ENCODE measurements at places on chromosomes 5 and 9. TPM values are rescaled to one million over a fixed set of nuclear protein-coding genes. Genes with fewer than 3 reads are reported as not detected.
A peak's percentile ranks its signal among the peaks of the same experiment; 100 is the strongest.

DNA sequence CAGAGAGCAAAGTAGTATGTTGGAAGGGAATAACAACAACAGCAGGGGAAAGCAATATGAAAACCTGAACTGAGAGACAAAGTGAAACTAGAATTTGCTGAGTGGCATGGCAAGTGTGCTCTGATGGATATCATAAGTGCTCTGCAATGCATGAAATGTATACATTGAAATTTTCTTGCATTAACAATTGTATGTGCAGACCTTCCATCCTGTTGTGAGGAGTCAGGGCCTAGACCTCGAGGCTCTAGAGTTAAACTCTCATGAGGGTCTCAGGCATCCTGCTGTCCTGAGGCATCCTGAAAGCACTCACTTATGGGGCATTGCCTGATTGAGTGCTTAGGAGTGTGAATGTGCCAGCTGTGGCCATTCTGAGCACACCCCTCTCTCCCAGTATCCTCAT is 1.1 kb downstream of the ECM2 start:
- DNase-seq: no peak

ETF1 gene
- 156 TPM for total RNA-seq

DNA sequence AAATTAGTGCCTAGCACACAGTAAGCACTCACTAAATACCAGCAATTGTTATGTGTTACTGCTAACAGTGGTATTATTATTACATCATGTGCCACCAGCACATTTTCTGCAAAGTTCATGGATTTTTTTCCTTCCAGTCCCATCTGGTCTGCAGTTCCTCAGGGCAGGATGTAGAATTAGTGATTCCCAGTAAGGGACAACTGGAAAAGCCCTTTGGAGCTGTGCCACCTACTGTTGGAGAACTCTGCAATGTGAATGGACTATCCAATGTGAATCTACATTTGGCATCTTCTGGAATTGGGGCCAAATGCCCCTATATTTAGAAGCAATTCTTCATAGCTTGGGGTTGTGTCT is 154.0 kb downstream of the CDH6 start:
- DNase-seq: no peak

GRCh38 chr5:127029581-127030258 is 638 bp downstream of the MARCHF3 start:
- peak; percentile 75 for DNase-seq

DNA sequence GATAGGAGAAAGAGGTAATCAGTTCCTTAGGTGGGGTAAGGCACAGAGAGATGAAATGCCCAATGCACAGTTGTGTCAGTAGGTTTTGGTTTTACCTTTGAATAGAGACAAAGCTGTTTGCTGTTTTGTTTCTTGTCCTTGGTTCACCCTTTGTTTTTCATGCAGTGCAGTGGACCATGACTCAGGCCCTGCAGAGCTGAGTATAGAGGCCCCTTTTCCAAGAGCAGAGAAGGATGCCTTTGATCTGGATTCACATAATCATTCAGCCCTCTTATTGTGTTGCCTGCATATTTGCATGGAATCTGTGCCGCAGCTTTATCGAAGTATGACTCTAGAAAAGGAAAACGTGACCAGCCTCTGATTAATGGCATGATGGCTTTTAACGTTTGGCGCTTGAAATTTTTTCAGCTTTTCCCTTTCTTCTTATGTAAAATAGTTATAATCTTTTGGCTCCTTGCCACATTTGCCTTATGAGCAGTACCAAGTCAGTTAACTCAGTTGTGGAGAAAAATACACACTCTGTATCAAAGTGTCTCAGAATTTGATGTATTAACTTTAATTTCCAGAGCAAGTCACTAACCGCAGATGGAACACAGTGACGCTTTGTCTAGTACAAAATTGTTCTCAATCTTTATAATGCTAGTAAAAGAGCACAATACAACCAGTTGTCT is 197.6 kb downstream of the KDM4C start:
- peak; percentile 56 for DNase-seq

PKD2L2 gene
- total RNA-seq: not detected

DNA sequence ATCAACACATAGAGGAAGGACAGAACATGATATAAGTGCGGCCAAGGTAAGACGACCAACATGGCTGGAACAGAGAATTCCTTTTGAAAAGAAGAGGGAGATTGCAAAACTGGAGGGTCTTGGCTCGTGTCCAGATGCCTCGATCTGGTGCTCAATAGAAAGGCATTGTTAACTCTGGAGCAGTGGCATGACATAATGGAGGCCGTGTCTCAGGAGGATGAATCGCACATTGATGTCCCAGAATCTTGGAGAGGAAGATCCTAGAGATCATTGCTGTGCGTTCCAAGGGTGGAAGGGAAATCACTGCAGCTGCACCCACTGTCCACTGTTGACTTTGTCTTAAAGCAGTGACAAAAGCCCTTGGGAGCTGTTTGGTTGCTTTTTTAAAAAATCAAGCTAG is 30.9 kb downstream of the GRAMD2B start:
- no peak for DNase-seq

GPR150 gene
- total RNA-seq: 0.37 TPM

DNA sequence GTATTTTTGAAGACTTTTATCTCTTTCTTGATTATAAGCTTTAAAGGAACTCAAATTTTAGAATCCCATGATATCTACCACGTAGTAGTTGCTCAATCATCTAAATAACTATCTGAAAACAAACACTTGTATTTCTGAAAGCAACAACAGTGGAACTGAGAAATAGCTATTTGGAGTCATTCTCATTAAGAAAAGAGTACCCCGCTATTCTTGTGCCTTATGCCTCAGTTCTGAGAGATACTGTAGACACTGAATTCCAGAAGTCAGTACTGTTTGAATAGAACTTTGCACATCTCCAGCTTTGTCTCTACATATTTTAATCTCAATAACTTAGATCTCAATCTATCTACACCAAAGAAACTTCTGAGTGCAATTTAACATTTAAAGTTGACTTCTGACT is 11.4 kb downstream of the CHD1 start:
- no peak for DNase-seq

DNA sequence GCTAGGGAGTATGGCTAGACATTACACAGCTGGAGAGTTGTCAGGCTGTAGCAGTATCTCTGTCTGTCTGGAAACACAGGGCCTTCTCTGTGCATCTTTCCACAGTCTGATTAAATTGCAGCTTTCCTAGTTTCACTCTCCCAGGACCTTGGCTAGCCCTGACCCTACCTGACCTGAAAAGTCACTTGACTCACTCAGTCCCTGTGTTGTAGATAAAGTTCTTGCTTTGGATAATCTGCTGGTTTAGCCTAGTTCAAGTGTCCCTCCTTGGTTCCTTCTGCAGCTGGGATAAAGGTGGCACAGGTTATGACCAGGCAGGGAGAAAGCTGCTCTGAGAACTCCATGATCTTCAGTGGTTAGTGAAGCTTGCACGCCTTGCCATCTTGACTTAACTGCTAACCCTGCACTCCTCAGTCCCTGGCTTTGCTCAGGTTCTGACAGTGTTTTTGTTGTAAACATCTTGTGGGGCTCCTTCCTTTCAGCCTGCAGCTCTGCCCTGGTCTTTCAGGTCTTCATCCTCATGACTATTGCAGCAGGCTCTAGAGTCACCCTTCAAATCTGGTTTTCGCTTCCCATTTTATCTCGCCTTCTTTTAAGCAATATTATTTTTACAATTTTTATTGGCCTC is 101.0 kb downstream of the PIP5K1B start:
- no peak for DNase-seq

DNA sequence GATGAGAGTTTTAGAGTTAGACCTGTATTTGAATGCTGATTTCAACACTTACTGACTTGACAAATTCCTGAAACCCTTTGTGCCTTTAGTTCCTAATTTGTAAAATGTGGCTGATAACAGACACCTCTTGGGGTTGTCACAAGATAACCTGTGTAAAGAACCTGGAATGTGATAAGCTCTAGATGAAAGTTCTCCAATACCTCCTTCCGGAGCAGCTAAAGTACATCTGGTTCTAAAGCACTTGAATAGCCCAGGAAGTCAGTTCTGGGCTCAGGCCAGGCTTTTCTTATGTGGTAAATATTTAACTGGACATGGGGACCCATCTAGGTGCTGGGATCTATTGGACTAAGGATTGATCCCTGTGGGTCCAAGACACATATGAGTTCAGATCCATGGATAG is 310.8 kb upstream of the ADAMTSL1 start:
- no peak for DNase-seq

DNA sequence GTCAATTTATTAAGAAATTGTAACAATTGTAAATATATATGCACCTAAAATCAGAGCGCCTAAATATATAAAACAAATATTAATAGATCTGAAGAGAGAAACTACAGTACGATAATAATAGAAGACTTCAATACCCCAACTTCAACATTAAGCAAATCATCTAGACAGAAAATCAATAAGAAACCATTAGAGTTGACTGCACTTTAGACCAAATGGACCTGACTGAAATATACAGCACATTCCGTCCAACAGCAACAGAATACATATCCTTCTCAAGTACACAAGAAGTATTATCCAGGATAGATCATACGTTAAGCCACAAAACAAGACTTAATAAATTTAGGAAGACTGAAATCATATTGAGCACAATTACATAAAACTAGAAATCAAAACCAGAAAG is 208.7 kb downstream of the MED10 start:
- DNase-seq: no peak

CYLC2 gene
- not detected for total RNA-seq

DNA sequence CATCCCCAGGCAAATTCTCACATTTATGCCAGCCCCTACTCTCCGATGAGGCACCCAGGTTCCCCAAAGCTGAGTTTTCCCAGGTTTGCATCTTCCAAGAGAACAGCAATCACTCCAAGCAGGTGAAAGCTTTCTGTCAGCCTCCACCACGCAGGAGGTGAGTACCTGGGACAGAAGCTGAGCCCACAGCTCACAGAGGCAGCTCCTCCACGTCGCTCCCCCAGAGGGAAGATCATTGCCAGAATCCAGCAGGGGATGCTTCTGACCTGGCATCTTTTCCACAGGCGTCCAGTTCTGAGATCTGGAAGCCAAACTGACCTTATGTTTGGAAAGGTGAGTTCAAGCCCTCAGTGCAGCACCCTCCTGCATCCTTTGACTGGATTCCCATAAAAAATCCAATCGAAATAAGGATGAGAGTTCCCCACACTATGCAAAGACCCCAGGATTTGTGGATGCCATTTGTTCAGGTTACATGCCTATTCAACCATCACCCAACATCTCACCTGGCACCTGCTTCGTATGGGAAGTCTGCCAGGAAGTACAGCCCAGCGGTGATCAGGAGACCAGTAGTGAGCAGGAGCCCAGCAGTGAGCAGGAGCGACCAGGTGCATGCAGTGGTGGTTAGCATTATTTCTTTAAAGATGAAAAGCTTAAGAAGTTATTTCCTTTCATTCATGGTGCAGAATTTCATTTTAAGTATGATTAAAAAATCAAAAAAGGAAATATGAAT is 47.4 kb upstream of the OLFM1 start:
- no peak for DNase-seq

DNA sequence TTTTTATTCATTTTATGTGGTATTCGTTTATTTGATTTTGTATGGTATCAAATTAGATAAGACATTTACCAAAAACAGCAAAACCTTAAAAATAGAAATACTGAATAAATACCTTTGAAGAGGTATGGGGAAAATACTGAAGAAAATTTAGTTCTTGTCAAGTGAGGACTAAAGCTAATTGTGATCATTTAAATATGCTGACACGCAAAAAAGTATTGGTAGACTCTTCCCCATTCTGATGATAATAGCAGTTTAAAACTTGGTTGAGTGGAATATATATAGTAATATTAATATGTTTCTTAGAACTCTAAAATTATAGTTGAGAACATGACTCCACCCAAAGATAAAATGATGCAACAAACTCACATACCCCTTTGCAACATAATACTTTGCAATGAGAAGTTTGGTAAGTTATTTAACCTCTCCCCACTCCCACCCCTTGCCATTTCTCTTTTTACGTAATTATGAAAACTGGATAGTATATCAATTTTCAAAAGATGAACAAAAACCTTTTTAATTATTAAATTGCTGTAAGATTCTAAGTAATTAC is 30.1 kb upstream of the SNX24 start:
- no peak for DNase-seq

GRCh38 chr5:156411185-156411613 is 84.2 kb downstream of the SGCD start:
- DNase-seq: no peak

DNA sequence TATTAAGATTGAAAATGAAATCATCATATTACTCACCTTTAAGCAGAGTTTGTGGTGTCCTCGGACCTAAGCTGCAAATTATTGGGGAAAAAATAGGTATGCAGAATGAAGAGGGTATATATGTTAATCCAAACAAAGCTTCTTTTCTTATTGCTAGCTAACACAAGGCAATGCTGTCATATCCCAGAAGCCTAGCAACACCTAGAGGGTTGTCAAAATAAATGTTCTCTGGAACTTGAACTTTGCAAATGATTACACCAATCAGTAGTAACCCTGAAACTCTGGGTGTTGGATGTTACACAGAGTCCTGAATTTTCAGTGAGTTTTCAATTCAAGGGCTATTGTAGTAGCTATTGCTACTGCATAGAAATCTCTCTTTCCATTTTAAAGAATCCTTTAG is at the start of gene C6:
TSS of gene C6 (minus strand) at position 193 of the 400 bp plus-strand sequence. CDS start 10,302 bp downstream, outside the sequence.
- no peak for DNase-seq

- DNase-seq: no peak
Measured at GRCh38 chr5:72503888-72504491, 3.2 kb downstream of the ZNF366 start.

DNA sequence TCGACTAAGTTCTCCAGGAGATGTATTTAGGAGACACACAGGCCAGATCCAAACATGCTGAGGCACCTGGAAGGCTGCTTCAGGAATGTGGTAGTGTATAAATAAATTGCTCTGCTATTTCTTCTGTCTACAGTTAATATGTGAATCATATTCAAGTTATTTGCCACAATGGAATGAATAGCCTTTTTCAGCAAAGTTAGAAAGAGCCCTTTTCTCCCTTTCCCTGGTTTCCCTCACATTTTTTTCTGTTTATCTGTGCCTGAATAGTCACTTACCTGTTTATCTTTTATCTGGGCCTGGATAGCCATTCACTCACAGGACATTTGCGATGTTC is 44.1 kb upstream of the CLINT1 start:
- no peak for DNase-seq

PAEP gene
- not detected for total RNA-seq

CPLANE1 gene
- 6.2 TPM for total RNA-seq
